CD4-positive, alpha-beta T cell treated with Interleukin-17A for 1 hour (primary cell): ENCODE measurements at places on chromosomes 16 and 17.

- DNase-seq = no peak
Measured at GRCh38 chr17:57405491-57406072, 149.3 kb downstream of the MSI2 start.

DNA sequence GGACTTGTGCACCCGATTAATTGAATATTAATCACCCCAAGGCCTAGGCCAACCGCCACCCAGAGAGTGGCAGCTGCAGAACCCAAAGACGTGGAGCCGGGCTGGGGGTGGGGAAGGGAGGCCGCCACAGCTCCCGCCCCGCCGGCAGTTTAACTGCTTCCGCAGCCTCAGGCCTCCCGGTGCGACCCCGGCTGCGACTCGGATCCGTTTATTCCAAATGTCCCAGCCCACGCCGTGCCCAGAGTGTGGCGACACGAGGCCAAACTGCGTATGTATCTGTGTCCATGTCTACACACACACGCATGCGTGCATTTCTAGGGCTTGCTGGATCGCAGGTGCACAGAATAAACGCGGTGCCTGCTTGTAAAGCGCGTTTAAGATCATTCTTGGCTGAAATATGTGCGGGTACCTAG lies 802 bp upstream of the TOB1 start:
- DNase-seq = no peak

DNA sequence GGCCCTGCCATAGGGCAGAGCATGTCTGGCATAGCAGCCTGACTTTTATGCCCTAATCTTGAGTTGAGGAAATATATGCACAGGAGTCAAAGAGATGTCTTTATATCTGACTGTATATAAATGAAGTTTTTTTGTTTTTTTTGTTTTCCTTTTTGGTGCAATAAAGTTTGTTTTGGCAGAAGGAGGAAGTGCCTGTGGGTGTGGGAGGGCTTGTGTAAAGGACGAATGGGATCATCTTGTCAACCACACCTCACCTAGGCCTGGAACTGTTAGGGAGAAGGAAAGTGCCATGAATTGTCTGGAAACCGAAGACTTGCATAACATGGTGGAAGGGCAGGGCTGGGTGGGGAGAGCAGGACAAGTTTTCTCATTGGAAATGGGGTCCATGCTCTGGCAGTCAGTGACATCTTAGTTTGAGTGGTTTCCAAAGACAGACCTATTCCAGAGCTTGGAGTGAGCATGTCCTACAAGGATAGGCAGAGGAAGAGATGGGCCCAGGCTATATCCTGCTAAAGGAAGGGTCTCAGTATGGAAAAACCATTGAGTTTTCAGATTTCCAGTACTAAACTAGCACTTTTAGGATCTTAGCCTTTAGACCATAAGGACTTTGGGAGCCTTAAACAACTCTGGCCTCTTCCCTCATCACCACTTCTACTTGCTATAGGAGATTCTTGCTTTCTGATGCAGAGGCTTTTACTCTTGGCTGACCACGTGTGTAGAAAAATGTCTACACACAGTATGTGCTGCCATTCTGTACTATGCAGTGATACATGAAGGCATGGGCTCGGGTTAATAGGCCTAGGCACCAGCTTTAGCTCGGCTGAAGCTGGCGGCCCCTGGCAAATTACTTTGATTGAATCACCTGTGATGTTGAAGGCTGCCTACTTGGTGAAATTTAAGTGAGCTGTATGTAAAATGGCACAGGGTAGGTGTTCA lies 15.5 kb downstream of the SNF8 start:
- DNase-seq = no peak

DNA sequence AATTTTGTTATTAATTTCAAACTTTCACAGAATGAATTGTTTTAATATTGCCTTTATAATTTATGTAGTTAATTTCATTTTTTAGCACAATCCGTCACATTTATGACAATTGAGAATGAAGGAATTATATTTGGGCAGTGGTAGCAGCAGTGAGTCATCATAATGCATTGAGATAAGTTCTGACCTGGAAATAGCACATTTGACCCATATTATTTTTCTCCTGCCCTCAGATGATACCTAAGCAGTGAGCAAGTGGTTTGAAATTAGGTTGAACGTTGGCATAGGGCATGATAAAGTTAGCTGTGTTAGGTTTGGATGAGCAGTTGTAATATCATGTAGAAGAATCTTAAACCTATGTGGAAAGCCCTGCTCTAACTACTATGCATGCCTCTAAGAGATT lies 1431.3 kb upstream of the CDH8 start:
- DNase-seq = no peak

- DNase-seq = peak; percentile 23
Measured at GRCh38 chr17:7849130-7849750, 5.6 kb upstream of the TMEM88 start.

GRCh38 chr16:82460766-82461165 lies 166.0 kb upstream of the CDH13 start:
- DNase-seq = no peak

DNA sequence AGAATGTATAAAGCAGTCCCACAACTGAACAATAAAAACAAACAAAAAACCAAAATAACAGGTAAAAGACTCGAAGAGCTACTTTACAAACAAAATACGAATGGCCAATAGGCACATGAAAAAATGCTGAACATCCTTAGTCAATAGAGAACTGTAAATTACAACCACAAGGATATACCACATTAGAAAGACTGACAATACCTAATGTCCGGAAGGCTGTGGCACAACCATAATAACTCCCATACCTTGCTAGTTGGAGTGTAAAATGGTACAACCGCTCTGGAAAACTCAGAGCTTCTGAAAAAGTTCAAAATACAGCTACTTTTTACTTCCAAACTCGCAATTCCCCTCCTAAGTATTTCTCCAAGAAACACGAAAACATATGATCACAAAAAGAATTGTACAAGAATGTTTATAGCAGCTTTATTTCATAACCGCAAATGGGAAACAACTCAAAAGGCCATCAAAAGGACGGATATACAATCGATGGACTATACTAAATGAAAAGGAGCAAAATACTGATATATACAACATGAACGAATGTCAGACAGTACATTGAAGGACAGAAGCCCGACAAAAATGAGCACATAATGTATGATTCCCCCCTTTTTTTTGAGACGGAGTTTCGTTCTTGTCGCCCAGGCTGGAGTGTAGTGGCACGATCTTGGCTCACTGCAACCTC lies 2.3 kb downstream of the TP53 start:
- peak; percentile 47 for DNase-seq

- DNase-seq = no peak
Measured at GRCh38 chr16:79484237-79484636, 116.3 kb downstream of the MAF start.

GRCh38 chr16:73298562-73298961 lies 250.6 kb upstream of the ZFHX3 start:
- no peak for DNase-seq

DNA sequence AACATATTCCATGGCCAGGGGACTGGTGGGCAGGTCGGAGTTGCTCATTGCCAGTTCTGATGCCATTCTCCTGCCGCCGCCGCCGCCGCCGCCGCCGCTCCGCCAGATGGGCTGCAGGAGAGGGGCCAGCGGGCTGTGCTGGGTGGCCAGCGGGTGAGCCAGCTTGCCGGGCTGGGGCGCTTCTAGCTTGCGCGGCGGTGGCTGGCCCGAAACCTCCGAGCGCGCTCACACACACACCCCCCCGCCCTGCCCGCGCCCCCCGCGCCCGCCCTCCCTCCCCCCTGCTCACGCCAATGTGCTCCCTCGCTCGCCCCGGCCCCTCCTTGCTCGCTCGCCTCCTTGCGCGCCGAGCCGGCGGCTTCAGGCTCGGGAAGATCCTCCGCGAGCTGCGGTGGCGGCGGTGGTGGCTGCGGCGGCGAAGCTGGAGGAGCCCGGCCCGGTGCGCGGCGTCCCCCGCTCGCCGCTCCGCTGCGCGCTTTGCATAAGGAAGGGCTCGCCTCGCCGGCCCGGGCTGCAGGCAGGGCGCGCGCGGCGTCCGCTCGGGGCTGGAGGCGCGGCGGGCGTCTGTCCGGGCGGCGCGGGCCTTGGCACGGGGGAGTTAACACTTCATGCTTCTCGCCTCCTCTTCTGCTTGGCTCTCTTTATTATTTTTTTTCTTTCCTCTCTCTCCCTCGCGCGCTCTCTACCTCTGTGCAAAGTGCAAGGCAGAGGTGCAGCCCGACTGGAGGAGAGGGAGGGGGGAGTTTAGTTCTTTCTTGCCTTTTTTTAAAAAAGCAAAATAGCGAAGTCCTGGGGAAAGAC lies 500 bp downstream of the MAF start:
- DNase-seq = no peak

- DNase-seq = no peak
Measured at GRCh38 chr17:14461227-14461548, 160.3 kb downstream of the HS3ST3B1 start.

GRCh38 chr17:39665642-39666224 lies 584 bp downstream of the TCAP start:
- DNase-seq = no peak

DNA sequence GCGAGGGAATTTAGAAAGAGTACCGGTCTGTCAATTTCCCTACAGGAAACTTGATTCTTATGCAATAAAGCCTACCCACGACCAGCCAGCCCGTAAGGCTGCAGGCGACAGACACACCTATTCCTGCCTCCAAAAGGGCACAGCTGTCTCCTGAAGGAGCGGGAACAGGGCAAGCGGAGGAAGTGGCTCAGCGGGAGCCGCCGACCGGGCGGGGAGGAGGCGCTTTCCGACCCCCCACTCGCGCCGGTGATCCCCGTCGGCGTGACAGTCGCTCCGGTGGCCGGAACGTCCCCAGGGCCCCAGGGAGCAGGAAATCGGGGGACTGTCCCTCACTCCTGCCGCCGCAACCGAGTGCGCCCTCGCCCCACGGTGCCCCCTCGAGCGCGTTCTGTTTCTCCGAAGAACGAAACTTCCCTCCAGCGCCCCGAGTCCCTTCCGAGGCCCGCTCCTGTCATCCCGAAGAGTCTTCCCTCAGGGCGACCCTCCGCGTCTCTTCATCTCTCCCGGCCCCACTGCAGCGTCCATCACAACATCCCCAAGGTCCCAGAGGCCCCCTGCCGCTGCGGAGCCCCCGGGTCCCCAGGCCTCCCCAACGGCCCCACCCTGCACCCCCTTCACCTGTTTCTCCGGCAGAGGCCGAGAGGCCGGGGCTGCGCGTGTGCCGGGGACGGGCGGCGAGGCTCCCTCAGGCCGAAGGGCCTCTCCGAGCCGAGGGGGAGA lies 421 bp downstream of the STAT3 start:
- peak; percentile 33 for DNase-seq

- no peak for DNase-seq
Measured at GRCh38 chr17:835263-835662, 53.1 kb downstream of the MRM3 start.

- no peak for DNase-seq
Measured at GRCh38 chr16:5504064-5504781, 406.6 kb upstream of the EEF2KMT start.

DNA sequence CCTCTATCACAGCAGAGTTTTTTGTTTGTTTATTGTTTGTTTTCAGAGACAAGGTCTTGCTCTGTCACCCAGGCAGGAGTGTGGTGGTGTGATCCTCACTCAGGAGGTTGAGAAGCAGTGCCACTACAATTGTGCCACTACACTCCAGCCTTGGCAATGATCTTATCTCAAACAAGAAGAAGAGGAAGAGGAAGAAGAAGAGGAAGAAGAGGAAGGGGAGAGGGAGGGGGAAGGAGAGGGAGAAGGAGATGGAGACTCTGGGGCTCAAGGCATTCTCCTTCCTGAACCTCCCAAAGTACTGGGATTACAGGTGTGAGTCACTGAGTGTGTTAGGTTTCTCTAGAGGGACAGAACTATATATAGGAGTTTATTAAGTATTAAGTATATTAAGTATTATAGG lies 17.1 kb upstream of the C17orf58 start:
- DNase-seq = no peak

DNA sequence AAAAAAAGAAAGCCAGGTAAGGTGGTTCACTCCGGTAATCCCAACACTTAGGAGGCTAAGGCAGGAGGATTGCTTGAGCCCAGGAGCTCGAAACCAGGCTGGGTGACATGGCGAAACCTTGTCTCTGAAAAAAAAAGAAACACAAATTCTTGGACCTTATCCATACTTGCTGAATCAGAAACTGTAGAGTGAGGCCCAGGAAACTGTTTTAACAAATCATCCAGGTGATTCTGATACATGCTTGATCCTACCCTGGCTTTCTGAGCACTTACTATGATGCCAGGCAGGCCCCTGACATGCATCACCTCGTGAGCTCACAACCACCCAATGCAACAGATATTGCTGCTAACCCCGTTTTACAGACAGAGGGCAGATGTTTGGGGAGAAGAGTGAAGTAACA lies 4.0 kb upstream of the NAE1 start:
- no peak for DNase-seq

DNA sequence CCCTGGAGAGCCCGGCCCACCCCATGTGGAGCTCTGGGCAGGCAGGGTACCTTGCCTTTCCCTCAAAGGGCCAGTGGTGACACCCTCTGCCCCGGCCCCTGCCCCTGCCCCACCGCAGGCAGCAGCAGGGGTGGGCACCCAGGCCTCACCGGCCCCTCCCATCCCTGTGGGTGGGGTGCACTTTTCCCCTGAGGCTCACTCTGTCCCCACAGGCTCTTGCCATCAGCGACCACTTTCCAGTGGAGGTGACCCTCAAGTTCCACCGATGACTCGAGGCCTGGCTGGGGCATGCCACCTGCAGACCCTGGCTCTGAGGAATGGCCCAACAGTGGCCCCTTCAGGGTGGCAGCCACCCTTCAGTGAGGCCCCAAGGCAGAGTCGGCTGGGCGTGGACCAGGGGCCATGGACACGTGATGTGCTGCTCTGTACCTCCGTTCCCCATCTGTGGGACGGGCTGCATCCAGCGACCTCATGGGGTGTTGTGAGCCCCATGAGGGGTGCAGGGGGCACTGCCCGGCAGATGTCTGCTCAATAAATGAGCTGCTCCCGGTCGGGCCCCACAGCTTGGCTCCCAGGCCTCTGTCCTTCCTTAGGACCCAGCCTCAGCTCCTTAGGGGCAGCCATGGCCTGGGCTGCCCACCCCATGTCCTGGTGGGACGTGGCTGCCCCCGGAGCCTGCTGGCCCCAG lies 2.0 kb downstream of the DNASE1L2 start:
- no peak for DNase-seq

DNA sequence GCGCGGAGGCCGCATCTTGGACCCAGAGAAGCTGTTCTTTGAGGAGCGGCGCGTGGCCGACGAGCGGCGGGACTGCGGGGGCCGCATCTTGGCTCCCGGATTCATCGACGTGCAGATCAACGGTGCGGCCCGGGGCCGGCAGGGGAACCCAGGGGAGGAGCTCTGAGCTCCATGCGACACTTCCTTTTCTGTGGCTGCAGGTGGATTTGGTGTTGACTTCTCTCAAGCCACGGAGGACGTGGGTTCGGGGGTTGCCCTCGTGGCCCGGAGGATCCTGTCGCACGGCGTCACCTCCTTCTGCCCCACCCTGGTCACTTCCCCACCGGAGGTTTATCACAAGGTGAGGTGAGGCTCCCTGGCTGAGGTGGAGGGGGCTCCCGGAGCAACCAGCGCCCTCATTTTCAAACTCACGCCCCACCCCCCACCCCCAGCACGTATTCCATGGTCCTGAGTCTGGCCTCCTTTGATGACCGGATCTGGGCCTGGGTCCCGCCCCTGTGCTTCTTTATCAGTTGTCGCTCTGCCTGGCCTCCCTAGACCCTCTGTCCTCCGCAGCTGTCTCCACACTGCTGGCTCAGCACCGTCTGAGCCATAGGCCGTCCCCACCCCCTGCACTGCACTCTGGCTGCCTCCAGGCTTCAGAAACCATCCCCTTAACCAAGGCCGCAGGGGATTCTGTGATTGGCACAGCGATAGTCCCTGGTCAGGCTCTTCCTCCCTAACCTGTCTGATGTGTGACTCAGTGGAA lies 787 bp downstream of the AMDHD2 start:
- DNase-seq = peak; percentile 88

- no peak for DNase-seq
Measured at GRCh38 chr16:52925143-52925542, 127.6 kb downstream of the CHD9NB start.
